ENCODE measurements at places on chromosomes 5 and 9.

GRCh38 chr5:53674121-53674520 lies 113.7 kb downstream of the NDUFS4 start:
- DNase-seq = no peak

- no peak for DNase-seq
Measured at GRCh38 chr9:112446080-112446479, 40.5 kb upstream of the KIAA1958 start.

DNA sequence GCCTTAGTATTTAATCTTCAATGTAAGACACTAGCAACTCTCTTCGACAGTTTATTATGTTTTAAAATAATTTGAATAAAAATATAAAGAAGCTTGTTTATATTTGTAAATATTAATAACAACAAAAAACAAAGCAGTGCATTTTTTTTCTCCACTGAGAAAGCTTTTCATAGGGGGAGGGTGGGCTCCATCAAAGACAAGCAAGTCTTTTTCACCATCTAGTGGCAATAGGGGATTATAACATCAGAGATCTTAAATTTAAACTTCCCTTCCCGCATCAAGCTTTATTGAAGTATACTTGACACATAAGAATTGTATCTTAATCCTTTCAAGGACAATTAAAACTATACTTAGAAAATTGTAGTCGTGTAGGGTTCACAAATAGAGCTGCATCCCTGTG lies 9.3 kb upstream of the OR13F1 start:
- no peak for DNase-seq

- no peak for DNase-seq
Measured at GRCh38 chr9:116941266-116941665, 254.2 kb downstream of the TRIM32 start.

DNA sequence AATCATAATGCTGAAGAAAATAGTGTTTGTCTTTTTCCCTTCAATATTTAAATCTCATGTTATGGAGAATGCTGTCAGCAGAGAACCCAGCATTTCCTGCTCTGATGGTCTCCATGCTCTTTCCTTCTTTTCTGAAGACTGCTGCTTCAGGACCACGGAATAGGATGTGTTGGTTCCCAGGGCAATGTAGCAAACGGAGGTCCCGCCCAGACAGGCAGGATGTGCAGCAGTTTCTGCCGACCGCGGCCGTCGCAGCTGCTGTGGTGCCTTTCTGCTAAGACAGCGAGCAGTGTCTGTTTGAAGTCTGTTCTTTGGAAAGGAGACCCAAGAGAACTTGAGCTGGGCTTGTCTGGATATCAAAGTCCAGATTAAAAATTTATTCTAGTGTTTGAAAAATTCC lies 654.3 kb downstream of the CCDC171 start:
- peak; percentile 48 for DNase-seq

GRCh38 chr5:84862132-84862531 lies 477.5 kb upstream of the EDIL3 start:
- DNase-seq = no peak
